MG63 (cell line): ENCODE measurements at places on chromosomes 16 and 17. TPM values are rescaled to one million over a fixed set of nuclear protein-coding genes. Genes with fewer than 3 reads are reported as not detected.

DNA sequence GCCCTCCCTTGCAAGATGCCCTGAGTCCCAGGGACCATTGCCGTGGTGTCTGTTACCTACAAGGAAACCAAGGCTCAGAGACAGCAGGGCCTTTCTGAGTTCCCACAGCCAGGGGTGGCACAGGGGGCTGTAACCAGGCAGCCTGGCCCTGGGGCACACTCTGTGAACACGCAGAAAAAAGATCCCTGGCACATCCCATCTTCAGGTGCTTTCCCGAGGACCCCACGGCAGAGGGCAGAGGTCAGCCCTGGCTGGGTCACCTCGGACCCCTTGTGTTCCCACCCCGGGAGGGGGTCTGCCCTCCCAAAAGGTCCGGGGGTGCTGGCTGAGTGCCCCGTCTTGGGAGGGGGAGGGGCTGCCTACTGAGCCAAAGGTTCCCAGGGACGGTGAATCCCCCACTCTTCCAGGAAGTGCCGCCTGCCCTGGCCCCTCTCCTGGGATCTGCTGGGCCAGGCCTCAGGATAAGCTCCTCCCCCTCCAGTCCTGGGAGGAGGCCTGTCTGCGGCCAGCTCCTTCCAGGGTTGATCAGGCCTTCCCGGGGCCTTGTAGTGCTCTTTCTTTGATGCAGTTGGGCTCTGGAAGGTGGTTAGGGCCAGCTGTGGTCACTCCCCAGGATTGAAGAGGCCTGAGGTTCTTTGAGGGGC, 8.1 kb downstream of the GLIS2 start:
- DNase-seq = peak; percentile 53

GRCh38 chr17:28199115-28199514, 119.9 kb upstream of the TMEM97 start:
- no peak for DNase-seq

- no peak for DNase-seq
These were observed 628.1 kb downstream of the WWOX start for GRCh38 chr16:78727536-78727935.

- DNase-seq = no peak
These were observed 120.0 kb downstream of the PHKB start for GRCh38 chr16:47581114-47581513.

DNA sequence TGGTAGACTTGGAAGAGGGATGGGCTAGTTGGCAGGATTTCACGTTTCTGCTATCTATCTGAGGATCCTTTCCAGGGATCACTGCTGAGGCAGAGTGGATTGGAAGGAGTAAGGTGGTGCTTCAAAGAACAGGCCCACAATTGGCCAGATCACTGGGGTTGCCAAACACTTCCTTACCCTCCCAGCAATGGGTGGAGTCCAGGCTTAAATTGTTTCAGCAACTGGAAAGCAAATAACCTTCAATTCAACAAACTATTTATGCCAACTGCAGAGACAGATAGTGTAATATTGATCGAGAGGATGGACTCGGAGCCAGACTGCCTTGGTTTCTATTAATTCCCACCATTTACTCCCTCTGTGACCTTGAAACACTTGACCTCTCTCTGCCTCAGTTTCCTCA, 2.1 kb downstream of the ARRB2 start:
- DNase-seq = no peak

DNA sequence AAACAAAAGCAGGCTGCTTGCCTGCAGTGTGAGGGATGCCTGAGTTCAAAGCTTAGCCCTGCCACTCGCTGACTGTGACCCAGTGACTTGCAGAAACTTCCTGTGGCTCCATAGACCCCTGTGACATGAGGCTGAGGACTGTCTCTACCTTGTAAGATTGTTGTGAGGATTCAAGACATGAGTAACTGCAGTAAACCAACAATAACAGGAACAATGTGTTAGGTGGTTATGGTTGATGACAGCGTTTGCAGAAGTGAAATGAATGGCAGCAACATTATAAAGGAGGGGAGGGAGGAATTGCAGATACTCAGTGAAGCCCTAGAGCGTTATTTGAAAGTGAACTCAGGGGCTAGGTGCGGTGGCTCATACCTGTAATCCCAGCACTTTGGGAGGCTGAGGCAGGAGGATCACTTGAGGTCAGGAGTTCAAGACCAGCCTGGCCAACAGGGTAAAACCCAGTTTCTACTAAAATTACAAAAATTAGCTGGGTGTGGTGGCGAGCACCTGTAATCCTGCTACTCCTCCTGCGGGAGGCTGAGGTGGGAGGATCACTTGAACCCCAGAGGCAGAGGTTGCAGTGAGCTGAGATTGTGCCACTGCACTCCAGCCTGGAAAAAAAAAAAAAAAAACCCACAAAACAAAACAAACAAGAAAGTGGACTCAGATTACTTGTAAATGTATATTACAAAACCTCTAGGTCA, 33.5 kb upstream of the EMP2 start:
- no peak for DNase-seq

GRCh38 chr16:81987706-81988105, 23.6 kb downstream of the SDR42E1 start:
- DNase-seq = no peak

GRCh38 chr17:58210922-58211321, 8.1 kb downstream of the MKS1 start:
- DNase-seq = no peak

DNA sequence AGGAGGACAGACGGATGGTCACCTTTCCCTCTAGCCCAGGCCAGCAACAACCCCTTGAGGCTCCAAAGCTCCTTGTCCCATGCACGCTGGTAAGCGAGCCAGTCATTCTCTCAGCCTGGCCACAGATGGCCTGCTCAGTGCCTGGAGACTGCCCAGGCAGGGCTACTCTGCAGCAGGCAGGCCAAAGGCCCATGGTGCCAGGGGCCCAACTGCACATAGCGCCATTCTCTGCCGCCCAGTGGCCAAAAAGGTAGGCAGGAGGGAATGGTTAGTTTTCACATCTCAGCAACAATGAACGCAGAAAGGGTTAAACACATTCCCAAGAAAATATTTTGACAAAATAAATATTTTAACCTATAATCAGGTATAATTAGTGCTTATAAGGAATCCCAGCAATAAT, 7.7 kb upstream of the SREBF1 start:
- DNase-seq = no peak

DNA sequence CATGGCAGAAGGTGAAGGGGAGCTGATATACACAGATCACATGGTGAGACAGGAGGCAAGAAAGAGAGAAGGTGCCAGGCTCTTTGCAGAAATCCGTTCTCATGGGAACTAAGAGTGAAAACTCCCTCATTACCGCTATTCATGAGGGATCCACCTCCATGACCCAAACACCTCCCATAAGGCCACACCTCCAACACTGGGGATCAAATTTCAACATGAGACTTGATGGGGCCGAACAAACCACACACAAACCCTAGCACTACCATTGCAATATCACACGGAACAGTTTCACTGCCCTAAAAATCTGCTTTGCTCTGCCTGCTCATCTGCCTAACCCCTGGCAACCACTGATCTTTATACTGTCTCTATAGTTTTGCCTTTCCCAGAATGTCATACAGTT, 34.8 kb downstream of the C17orf67 start:
- DNase-seq = no peak

DNA sequence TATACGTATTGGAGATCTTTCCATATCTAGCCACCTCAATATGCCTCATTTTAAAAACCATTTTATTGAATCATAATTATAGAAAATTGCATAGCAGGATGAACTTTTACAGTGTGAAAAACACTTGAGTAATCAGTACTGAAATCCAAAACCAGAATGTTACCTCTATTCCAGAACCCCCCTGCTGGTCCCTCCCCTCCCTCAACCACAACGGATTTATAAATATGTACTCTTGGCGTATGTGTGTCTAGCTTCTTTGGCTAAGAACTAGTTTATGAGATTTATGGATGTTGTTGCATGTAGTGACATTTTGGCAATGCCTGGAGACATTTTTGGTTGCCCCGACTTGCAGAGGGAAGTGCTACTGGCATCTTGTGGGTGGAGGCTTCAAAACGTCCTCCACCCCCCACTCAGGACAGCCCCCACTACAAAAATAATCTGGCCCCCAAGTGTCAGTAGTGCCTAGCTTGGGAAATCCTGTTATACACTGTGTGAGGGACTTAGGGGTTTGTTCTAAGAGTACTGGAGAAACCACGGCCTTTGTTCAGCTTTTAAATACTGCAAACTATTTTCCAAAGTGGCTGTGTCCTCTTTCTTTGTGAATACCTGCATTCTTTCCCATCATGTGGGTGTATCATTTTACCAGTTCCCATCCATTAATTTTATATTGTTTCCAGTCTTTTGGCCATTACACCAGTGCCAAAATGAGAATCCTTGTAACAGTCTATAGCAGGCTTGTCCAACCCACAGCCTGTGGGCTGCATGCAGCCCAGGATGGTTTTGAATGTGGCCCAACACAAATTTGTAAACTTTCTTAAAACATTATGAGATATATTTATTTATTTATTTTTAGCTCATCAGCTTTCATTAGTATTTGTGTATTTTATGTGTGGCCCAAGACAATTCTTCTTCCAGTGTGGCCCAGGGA, 23.7 kb downstream of the ITPRIPL2 start:
- peak; percentile 75 for DNase-seq

DNA sequence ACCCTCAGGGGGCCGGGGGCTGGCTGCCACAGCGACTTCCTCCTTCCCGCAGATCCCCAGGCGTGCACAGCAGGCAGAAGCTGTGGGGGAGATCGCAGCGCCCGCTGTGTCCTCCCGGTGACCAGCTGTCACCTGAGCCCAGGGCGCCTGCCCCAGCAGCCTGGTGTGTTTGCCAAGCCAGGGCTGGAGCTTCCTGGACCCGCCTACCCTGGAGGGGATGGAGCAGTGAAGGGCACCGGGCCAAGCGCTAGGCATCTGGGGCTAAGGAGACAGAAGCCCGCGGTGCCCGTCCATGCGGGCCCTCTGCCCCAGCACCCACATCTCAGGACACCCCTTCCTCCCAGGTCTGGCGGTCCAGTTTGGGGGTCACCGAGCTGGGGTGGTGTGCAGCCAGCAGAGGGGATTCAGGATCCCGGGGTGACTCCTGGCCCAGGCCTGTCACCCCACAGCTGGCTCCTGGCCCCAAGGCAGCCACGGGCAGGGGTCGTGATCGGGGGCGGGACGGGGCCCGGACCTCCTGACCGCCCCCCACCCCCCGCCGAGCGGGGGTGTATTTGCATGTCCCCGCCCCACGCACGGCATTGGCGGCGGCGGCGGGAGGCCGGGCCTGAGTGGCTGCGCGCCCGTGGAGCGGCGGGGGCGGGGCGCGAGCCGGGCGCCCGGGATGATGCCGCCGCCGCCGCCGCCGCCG, at the start of gene RAB26:
TSS of gene RAB26 (plus strand) at position 645 of the 691 bp plus-strand sequence. CDS start 159 bp downstream, outside the sequence.
- peak; percentile 68 for DNase-seq

- DNase-seq = no peak
These were observed 373.7 kb downstream of the SNX29 start for GRCh38 chr16:12349936-12350850.

DNA sequence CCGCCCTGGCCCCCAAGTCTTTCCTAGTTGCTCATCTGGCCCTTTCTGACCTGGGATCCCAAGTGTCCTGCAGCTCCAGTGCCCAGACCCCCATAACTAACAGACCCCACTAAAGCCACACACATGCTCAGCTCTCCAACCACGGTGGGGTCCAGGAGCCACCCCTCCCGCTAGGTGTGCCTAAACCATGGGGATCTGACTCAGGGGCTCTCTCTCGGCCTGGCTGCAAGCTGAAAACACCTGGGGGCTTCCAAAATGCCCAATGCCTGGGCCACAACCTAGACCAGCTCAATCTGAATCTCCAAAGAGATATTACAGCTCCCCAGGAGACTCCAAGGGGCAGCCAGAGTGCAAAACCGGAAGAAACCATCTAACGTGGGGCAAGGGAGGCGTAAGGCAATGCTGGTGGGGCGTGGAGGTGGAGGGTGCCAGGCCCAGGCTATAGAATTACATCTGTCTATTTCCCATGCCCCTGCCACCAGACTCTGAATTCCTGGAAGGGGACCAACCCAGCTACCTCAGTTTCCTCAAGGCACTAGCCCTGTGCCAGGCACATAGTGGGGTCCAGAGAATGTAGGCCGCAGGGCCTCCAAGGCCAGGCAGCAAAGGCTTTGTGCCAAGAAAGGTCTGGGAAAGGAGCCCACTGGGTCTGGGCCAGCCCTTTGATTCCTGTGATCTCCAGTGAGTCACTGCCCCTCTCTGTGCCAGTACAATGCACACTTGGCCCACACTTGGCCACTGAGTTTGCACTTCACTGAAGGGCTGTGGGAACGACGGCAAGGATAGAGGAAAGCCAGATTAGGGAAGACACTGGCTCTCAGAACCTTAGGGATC, 3.3 kb downstream of the CD2BP2 start:
- DNase-seq = peak; percentile 97

DNA sequence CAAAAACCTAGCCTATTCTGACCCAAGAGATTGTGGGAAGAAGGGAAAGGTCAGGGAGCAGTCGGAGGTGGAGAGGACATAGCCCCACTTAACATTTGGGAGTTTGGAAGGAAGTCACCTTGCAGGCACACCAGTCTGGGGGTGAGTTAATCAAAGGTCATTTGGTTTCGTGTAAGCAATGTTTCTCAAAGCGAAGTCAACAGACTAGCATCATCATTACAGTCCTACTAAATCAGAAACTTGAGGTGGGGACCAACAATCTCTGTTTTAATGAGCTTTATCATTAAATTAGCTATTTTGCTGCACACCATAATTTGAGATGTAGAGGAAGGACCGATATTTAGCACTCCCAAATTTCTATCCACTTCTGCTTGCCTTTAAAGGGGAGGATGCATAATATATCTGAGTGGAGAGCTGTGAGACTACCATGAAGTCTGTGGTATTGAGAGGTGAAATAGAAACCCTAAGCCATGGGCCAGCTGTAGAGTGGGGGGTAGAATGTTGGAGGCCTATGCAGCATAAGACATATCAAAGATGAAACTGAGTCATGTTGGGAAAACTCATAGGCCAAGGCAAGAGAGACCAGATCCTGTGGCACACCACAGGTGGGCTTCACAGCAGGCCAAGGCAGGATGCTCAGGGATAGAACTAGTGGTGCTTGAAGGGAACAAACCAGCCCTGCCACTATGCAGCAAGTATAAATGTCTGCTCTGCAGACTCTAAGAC, 141.7 kb upstream of the ANKFN1 start:
- no peak for DNase-seq

DNA sequence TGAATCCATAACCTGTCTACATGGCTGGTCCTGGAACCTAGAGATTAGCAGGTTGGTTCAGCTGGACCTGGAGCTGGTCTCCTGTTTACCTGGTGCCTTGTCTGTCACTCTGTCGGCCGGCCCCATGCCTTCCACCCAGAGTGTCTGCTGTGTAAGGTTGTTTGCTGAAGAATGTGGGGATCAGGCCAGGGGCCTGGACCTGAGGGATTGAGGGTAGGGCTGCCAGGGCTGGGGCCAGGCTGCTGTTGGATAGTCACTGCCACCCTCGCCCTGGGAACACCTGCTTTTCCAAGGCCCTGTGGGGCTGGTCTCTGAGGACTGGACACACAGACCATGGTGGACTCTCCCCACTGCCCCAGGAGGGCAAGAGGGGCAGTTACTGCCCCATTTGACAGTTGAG, 1.4 kb downstream of the NHERF2 start:
- DNase-seq = no peak

- DNase-seq = no peak
These were observed 16.5 kb upstream of the ZNF750 start for GRCh38 chr17:82856361-82856760.

The CD79B gene
- total RNA-seq = not detected in 2 replicates

The TBC1D3C gene
- total RNA-seq = 0.46 and 2.7 TPM in 2 replicates

The TEKT5 gene
- total RNA-seq = not detected in 2 replicates

The ATXN2L gene
- total RNA-seq = 17.3 and 18.7 TPM in 2 replicates

The KRT25 gene
- total RNA-seq = not detected in 2 replicates

The MAF gene
- not detected in 2 replicates for total RNA-seq

The MLKL gene
- 2.8 and 8.3 TPM in 2 replicates for total RNA-seq

The THAP11 gene
- total RNA-seq = 37.2 and 42.9 TPM in 2 replicates

The FBXL16 gene
- 0.16 and 0.67 TPM in 2 replicates for total RNA-seq

The SCNN1G gene
- total RNA-seq = not detected in 2 replicates

The TMEM88 gene
- total RNA-seq = not detected in 2 replicates

The KRT31 gene
- not detected in 2 replicates for total RNA-seq

The KRTAP4-3 gene
- not detected in 2 replicates for total RNA-seq

The LCMT1 gene
- total RNA-seq = 64.8 and 88.2 TPM in 2 replicates

The NOG gene
- 7.0 and 7.7 TPM in 2 replicates for total RNA-seq

The CD300E gene
- total RNA-seq = not detected in 2 replicates
